Bronchial epithelial cell (primary cell): ENCODE measurements at places on chromosomes 1 and 21.
A peak's percentile ranks its signal among the peaks of the same experiment; 100 is the strongest.

DNA sequence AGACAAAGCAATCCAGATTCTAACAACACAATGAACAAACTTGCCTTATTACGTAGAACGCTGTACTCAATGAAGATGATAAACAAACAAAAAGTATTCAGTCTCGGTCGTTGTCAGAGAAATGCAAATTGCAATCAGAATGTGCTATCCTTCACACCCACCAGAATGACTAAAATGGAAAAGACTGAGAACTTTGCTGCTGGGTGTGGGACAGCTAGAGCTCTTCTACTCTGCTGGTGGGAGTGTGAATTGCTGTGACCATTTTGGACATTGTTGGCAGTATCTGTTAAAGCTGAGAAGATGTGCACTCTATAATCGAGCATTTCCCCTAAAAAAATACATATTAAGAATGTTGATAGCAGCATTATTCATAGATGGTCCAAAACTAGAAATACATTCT, 111.4 kb downstream of the PEX14 start:
- no peak for DNase-seq

DNA sequence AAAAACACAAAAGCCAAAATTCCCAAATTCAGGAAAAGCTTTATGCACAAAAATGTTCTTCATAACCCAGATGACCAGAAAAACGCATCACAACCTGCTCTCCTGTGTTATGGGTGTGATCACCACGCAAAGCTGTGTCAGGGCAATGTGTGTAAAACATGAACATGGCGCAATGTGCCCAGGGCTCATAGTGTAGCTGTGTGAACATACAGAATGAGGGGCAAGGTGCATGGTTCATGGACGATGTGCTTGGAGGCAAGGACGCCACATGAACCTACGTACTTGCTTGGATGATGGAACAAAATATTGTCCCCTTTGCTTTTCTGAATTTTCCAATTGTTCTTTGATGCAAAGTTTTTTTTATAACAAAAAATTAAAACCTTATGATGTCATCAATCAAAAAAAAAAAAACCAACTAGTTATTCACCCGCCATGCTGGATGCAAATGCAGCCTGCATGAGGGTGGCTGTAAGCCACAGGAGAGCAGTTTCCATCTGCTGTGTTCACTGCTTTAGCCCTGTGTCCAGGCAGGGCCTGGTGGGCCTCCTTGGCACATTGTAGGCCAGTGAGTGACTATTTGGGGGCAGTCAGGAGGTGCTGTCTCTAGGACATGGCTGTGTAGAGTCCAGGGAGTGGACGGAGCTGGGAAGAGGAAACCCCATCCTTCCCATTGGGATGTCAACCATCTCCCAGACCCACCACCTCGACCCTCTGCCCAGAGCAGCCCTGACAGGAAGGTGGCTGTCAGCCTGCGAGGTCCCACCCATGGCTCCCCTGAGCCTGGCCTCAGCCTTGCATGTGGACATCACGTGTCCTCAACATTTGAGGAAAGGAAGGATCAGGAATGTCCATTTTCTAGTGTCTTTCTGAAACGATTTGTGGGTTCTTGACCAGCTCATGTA, 13.6 kb downstream of the KRTAP10-1 start:
- DNase-seq: no peak

- no peak for DNase-seq
These were observed 47.0 kb upstream of the PLA2G4A start for GRCh38 chr1:186781730-186782129.

GRCh38 chr1:60068393-60069045, 5.1 kb downstream of the C1orf87 start:
- peak; percentile 18 for DNase-seq

DNA sequence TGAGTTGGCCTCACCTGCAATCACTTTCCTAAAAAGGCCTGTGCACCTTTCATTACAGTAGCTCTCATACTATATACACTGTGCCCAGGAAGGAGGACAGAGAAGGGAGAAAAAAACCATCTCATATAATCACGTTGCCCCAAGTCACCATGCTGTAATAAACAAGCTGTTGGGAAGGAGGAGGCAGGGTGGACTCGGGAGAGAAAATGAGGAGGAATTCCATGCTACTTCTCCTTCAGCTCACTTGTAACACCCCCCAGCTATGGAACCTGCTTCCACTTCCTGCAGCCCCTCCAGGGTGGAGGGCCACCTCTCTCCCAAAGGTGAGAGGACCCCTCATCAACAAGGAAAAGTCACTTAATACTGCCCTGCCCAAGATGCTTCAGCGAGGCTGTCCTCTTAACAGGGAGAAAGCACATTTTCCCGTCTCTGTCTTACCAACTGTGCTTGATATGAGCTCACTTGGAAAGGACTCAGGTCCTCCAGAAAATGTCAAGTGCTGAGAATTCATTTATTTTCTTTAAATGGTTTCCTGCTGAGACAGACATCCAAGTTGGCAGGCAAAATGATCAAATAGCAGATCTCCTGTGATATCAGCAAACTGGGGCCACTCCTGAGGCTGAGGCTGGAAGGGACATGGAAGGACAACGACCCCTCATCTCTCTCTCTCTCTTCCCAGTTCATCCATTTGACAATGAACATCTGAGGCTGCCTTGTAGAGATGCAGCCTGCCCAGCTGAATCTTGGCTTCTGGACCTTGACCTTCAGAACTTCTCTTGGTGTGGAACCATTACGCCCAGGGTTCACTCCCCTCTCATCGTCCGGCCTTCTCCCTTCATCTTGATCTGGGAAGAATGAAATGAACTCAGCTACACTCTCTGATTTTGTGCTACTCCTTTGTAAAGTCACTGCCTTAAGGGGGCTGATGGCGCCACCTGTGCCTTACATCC, 54.0 kb downstream of the CAPN9 start:
- no peak for DNase-seq
